Activated CD8-positive, alpha-beta memory T cell treated with anti-CD3 and anti-CD28 coated beads for 1 hour (primary cell): ENCODE measurements at places on chromosomes 5 and 9.

DNA sequence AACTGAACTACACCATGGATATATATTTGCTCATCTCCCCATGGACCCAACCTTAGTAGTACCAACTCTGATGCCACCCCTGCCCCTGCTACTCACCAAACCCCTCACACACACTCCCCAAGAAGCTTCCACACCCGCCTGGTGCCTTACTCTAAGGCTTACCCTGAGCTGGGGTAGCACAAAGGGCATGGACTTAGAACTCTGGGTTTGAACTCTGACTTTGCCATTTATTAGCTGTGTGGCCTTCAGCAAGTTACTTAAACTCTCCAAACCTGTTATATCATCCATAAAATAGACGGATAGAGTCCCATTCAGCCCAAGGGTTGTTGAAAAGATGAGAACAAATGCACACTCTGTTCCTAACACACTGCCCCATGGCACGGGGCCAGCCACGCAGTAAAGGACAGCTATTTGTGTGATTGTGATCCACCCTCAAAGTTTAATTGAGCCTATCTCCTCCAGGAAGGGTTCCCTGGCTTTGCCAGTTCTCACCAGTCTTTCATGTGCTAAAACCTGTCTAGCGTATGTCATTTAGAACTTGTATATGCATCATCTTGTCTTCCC is 111.0 kb downstream of the KLHL3 start:
- DNase-seq = no peak

- no peak for DNase-seq
These were observed 118.9 kb upstream of the ELL2 start for GRCh38 chr5:96080557-96080956.

DNA sequence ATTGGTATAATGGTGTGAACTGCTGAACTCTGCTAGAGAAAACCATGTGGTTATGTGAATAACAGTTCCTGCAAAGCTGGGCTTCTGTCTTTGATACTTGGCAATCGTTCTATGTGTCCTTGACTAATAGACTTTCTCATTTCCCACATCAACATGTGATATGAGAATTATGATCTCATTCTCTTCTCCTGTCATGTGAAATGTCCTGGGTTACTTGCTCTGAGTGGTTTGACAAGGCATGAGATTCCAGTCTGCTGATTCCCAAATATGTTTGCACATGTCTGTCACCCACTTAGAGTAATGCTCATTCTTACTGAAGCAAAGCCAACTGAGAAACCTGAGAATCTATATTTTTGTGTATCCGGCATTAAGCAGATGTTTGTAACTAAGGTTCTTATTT is 141.2 kb downstream of the PARP8 start:
- no peak for DNase-seq

DNA sequence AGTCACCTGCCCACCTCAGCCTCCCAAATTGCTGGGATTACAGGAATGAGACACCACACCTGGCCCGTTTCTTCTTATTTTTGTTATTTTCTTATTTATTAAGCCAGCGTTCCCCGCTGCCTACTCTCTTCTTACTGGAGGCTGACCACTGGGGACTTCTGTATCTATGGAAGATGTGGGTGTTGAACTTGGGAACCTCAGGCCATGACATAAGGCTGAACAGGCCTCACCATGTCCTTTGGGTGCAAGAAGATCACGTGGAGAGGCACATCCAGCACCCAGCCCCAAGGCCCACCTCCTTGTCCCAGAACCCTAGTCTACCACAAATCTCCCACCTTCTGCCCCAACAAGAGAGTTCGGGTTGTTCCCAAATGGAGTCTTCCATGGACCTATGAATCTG is 59.4 kb upstream of the NEK6 start:
- no peak for DNase-seq

DNA sequence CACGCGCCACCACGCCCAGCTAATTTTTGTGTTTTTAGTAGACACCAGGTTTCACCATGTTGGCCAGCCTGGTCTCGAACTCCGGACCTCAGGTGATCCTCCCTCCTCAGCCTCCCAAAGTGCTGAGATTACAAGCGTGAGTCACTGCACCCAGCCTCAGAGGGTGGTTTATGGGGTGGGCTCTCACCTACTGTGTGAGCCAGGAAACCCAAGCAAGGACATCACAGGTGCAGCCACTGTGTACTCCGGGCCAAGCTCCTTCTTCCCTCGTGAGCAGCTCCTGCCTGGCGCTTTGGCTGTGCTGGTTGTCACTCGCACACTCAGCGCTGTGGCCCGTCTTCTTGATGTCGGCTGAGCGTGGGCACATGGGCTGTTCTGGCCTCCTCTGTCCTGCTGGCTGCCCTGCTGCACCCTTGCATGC is 70.1 kb downstream of the WNK2 start:
- DNase-seq = no peak

GRCh38 chr9:115591584-115591984 is 473.6 kb upstream of the TNC start:
- DNase-seq = no peak

GRCh38 chr5:131758520-131758900 is 38.3 kb downstream of the FNIP1 start:
- DNase-seq = no peak

GRCh38 chr9:36064448-36065037 is 27.8 kb downstream of the RECK start:
- no peak for DNase-seq

- DNase-seq = no peak
These were observed 241.1 kb upstream of the ATP10B start for GRCh38 chr5:161093100-161093499.

DNA sequence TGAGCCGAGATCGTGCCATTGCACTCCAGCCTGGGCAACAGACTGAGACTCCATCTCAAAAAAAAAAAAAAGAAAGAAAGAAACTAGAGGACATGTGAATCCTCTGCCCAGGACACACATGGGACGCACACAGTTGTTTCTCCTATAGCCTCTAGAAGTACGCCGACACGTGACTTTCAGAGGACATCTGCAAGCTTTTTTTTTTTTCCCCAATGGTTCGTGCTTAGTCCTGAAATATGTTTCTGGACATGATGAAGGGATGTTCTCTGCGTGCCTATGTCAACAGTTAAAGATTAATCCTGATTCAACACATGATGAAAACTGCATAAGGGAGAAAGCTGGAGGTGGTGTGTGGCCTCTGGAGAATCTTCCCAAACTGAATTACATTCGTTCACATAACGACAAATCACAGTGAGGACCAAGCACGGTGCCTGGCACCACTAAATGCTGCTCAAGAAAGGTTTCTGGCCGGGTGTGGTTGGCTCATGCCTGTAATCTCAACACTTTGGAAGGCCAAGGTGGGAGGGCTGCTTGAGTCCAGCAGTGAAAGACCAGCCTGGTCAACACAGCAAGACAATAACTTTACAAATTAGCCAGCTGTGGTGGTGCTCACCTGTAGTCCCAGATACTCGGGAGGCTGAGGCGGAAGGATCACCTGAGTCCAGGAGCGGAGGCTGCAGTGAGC is 9.8 kb downstream of the COL23A1 start:
- no peak for DNase-seq

DNA sequence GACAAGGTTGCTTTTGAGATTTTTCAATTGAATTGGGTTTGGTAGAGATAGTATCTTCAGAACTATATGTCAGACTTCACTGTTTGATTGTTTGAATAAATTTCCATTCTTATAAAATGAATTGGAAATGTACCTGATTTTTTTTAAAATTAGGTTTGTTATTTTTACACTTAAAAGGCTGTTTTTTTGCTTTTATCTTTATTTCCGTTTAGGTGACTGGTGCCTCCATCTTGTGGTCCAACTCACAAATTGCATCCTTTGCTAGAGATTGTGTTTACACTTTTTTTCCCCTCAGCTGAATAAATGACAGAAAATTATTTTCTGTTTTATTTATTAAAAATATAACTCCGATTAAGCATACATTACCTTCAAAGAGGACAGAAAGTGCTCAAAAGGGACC is 15.6 kb downstream of the NDUFAF2 start:
- DNase-seq = no peak

- DNase-seq = no peak
These were observed 11.7 kb downstream of the PALM2AKAP2 start for GRCh38 chr9:109791747-109792146.

DNA sequence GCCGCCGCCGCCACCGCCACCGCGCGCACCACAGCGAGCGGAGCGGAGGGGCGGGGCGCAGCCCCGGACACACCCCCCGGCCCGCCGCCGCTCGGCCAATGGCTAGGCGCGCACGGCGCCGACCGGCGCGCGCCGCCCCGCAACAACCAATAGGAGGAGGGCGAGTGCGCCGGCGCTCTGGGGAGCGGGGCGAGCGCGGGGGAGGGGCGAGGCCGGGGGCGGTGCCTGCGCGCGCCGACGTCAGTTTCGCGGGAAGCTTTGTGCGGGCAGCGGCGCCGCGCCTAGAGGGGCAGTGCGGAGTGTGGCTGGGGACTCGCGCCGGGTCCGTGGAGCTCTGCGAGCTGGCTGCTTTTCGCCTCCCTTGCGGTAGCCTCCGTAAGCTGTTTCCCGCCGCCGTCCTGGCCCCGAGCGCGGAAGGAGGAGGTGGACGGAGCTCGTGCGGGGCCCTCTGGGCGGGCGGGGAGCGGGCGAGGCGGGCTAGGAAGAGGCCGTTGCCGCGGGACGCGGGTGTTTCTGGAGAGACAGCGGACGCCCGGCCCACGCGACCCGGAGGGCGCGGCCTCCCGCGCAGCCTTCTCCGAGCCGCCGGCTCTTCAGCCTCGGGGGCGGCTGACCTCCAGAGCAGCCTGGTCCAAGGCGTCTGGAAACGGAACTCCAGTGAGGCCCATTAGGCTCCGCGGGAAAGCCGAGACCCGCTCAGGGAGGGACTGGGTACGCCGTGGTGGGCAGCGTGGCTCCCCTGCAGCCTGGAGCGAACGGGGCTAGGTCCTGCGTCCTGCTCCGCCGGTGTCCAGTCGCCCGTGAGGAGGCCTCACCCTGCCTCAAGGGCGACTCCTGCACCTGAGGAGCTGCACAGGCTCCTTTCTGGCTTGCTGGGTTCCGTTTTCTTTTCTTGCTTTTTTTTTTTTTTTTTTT is at the start of gene ZMYND19:
ZMYND19 (minus strand) TSS at position 44 of the 915 bp plus-strand sequence. CDS start 249 bp downstream, outside the sequence.
- peak; percentile 63 for DNase-seq

GRCh38 chr9:2800394-2801179 is 43.3 kb downstream of the PUM3 start:
- DNase-seq = no peak

- no peak for DNase-seq
These were observed 49.2 kb upstream of the TSLP start for GRCh38 chr5:111022301-111022700.

DNA sequence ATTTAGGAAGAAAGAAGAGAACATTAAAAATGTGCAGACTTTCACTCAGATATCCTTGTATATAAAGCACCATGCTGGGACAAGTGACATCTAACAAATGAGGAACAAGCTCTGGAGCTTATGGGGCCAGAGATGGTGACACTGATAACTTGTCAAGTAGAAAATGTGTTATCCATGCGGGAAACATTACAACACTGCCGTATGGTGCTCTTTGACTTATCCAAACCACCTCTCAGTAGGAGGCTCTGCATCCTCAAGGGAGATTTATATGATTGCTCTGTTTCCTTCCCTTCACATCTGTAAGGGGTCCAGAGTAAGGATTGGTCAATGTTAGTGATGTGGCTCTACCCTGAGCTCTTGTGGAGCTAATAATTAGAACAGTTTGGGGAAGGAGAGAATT is 23.5 kb downstream of the KCTD16 start:
- DNase-seq = no peak

- DNase-seq = peak; percentile 29
These were observed 47.5 kb downstream of the DBH start for GRCh38 chr9:133683586-133684120.

- DNase-seq = no peak
These were observed 175.9 kb upstream of the IZUMO3 start for GRCh38 chr9:24721621-24722020.

- DNase-seq = no peak
These were observed 7.7 kb upstream of the TMEFF1 start for GRCh38 chr9:100465274-100465673.

DNA sequence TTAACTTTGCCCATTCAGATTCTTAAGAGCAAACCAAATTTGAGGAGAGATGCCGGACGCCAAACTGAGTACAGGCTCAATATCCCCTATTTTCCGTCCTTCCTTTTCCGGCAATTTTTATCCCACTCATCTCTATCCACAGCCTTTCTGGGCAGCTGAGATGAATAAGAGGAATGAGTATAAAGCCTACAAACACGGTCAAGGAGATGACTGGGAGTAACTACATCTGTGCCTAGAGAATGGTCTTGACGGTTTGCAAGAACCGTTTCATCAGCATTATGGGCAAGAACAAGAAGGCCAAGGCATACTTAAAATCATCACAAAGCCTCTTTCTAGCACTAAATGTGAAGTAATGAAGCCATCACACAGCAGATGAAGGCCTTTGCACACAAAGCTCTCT is 227.3 kb downstream of the DCP2 start:
- DNase-seq = no peak

DNA sequence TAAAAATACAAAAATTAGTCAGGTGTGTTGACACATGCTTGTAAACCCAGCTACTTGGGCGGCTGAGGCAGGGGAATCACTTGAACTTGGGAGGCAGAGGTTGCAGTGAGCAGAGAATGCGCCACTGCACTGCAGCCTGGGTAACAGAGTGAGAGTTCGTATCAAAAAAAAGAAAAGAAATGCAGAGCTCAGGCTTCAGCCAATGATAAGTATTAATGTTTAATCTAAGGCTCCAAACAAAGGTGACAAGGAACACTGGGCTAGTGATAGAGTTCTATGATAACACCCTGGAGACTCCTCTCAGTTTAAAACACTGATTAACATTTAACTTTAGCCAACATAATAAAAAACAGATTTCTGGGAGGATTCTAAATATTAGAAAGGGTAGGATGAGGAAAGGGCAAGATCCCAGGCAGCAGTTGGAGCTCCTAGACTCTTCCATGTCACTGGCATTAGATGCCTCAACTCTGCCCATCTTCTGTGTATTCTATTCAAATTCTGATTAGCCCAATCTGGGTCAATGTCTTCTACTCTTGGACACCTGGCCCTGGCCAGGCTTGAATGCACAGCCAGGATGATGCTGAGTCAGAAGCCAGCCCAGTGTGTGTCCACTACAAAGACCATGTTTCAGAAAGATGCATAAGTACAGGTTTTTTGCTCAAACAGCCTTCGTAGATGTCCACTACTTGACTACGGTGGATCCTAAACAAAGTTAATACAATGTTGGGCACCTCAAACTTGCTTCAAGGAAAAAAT is 91.0 kb upstream of the FAM169A start:
- no peak for DNase-seq

- DNase-seq = no peak
These were observed 182.5 kb upstream of the PPP1R2B start for GRCh38 chr5:156667616-156668015.

- DNase-seq = no peak
These were observed 76.3 kb upstream of the TNFSF8 start for GRCh38 chr9:115006660-115007059.

- no peak for DNase-seq
These were observed 146.6 kb downstream of the ADAMTS12 start for GRCh38 chr5:33745101-33745770.
